D341Med (cell line): ENCODE measurements at places on chromosomes 6 and 20.

- no peak for DNase-seq
These were observed 101.4 kb downstream of the LRFN2 start for GRCh38 chr6:40485795-40486194.

DNA sequence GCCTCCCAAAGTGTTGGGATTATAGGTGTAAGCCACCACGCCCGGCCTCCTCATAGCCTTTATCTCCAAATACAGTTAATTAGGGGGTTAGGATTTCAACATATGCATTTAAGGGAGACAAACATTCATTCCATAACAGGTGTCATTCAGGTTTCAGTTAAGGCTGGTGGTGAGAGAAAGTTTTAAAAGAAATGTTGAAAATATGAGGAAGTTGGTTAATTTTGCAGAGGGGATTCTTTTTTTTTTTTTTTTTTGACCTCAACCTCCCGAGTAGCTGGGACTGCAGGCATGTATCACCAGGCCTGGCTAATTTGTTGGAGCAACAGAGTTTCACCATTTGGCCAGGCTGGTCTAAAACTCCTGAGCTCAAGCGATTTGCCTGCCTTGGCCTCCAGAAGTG lies 12.5 kb upstream of the EBF4 start:
- no peak for DNase-seq

- no peak for DNase-seq
These were observed 52.0 kb upstream of the DACT2 start for GRCh38 chr6:168371618-168371980.

DNA sequence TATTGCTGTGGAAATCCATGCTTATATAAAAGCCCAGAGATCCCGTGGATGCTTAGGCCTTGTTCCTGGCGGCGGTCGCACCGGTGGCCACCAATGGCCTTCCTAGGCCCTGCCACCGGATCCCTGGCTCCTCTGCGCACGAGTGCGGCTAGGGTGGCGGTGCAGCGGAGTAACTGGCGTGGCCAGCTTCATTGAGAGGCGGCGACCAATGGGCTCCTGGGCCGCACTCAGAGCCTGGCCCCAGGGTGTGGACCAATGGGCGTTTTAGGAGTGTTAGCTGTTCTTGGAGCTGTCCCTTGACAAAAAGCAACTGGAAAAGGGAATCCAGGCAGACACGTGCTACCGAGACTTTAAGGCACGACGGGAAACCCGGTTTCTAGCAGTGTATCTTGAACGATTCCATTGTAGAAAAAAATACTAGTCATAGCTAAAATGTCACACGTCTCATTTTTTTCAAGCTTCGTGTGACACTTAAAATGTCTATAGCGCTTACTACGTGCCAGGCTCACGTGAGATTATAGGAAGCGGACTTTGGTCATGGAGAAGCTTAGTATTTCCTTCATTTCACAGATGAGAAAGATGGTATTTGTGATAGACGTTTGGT lies 1.7 kb downstream of the AMD1 start:
- DNase-seq = peak; percentile 85

- no peak for DNase-seq
These were observed 381.2 kb downstream of the CD83 start for GRCh38 chr6:14498748-14499147.

- no peak for DNase-seq
These were observed 39.6 kb downstream of the ZBTB2 start for GRCh38 chr6:151351731-151352130.

DNA sequence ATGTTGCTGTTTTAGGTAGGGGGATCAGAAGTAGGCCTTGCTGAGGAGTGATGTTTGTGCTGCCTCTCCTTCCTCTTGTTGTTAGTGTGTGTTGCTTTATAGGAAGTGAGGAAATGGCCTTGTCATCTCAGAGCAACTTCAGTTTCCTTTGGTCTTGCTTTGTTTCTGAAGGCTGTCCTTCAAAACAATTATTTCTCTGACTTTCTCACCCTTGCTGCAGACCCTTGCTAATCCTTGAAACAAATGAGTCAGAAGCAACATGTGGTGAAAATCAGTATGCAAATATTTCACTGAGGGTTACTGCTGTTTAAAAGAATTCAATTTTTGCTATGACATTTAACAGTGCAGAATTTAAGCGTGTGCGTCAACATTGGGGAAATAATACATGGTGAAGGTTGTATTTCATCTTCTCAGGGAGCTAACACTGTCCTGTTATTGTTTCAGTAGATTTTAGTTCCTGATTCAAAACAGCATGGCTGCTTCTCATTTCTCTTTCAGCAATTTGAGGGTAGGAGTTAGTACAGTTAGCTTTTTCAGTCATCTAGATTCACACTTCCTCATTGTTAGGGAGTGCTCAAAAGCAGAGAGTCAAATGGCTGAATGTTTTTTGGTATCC lies 13.8 kb downstream of the RNF144B start:
- no peak for DNase-seq

DNA sequence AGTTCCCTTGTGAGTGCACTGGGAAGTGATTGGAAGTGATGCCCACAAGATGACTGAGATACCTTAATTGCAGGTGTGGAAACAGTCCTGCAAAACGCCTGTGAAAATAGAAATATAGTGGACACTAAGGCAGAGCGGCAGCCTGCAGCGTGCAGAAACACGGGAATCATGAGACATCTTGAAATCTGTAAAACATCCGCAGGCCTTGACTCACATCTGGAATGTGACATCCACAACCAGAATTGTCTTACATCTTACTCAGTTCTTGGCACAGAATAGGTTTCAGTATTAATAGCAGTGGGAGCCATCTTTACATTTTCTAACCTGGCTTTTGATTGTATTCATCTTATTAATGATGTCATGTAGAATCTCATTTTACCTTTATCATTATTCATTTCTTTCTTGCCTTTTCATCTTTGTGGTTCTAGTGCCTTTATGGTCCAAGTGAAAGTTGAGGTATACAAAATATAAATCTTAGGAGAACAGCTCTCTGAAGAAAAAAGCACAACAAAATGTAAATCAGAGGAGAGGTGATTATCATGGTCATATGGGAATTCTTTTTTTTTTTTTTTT lies 44.6 kb downstream of the CDYL start:
- no peak for DNase-seq
